ENCODE measurements at places on chromosomes 11 and 22. TPM values are rescaled to one million over a fixed set of nuclear protein-coding genes. Genes with fewer than 3 reads are reported as not detected.

DNA sequence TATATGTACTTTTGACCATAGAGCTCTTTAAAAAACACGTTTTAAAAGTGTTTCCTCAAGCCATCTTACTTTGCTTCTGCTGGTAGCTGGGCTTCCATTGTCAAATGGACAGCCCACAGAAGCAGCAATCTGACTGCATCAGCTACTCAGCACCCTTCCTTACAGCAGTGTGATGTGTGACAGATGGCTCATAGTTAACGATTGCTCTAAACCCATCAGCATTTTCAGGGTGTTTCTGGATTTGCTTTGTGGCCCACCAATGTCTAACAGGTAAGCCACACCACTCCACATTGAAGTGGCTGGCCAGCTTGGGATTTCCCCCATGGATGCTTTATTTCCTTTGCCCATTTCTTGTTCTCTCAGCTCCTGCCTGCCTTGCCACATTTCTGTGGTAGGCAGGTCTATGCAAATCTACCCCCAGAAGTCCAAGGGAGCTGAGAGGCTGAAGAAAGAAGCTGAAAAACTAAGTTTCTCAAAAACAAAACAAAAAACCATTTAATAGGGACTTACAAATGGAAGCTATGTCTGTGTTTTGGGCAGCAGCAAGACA lies 7.3 kb upstream of the FAR1 start:
- DNase-seq: no peak

- no peak for DNase-seq
These were observed 4.0 kb downstream of the SULT4A1 start for GRCh38 chr22:43858156-43858895.

GRCh38 chr11:61554172-61554988 lies 26.5 kb downstream of the SYT7 start:
- no peak for DNase-seq

DNA sequence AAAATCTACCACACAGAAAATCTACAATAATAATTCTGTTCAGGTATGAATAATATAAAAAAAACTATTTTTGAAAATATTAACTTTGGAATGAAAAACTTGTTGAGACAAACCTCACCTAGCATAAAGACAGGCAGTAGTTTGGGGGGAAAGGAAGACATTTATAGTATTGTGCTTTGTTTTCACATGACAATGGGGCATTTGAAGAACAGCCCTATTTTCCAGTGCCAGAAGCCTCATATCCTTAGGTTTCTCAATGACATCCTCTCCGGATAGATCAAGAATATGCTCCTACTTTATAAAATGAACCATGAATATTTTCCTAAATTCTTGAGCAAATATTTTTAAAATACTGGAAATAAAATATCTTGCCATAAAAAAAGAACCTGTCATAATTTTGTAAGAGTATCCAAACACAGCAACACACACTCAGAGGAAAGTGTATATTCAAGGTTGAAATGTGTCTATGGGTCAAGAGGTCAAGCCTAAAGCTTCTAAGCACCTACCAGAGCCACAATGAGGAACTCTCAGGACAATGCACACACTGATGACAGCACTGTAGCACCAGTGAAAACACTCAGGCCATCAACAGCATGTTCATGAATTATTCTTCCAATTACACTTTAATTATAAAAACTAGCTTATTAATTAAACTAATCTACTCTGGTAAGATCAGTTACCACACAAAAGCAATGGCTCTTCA lies 68.7 kb downstream of the MRTFA start:
- no peak for DNase-seq

GRCh38 chr11:10444725-10445315 lies 10.2 kb upstream of the AMPD3 start:
- DNase-seq: no peak

The TNNT3 gene
- not detected for total RNA-seq

DNA sequence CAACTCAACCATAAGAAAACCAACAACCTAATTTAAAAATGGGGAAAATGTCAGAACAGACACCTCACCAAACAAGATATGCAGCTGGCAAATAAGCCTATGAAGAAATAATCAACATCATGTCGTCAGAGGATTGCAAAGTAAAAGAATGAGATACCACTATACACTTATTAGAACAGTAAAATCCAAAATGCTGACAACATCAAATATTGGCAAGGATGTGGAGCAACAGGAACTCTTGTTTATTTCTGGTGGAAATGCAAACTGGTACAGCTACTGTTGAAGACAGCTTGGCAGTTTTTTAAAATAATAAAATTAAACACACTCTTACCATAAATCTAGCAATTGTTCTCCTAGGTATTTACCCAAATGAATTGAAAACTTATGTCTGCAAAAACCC lies 140.7 kb upstream of the B3GAT1 start:
- no peak for DNase-seq

The CATSPERZ gene
- total RNA-seq: 2.0 TPM
